Subcutaneous preadipocyte (primary cell): ENCODE measurements at places on chromosomes 6 and 20. TPM values are rescaled to one million over a fixed set of nuclear protein-coding genes. Genes with fewer than 3 reads are reported as not detected.

The EDN3 gene
- not detected in 2 replicates for total RNA-seq

The ADIG gene
- not detected in 2 replicates for total RNA-seq

The CFB gene
- 6.3 and 10.7 TPM in 2 replicates for total RNA-seq

The RNF39 gene
- total RNA-seq: not detected in 2 replicates

The NELFE gene
- 97.9 and 114 TPM in 2 replicates for total RNA-seq

The PAK5 gene
- total RNA-seq: not detected in 2 replicates

The LINC00237 gene
- total RNA-seq: not detected in 2 replicates

The SRSF12 gene
- under 0.01 and 0.37 TPM in 2 replicates for total RNA-seq

The PTCRA gene
- not detected in 2 replicates for total RNA-seq

The C6orf15 gene
- total RNA-seq: not detected in 2 replicates

The LY6G5B gene
- total RNA-seq: 3.3 and 4.3 TPM in 2 replicates

The NRSN1 gene
- not detected in 2 replicates for total RNA-seq
